ENCODE measurements at places on chromosomes 1 and 21. TPM values are rescaled to one million over a fixed set of nuclear protein-coding genes. Genes with fewer than 3 reads are reported as not detected.

The DNAJC6 gene
- total RNA-seq = 15.5 TPM

The RAVER2 gene
- total RNA-seq = 1.8 TPM

The CRYAA gene
- total RNA-seq = not detected

The OR2L5 gene
- not detected for total RNA-seq
